CD8-positive, alpha-beta T cell (primary cell): ENCODE measurements at places on chromosomes 2 and 18. TPM values are rescaled to one million over a fixed set of nuclear protein-coding genes. Genes with fewer than 3 reads are reported as not detected.

The TMEM200C gene
- total RNA-seq: not detected

The ALKAL2 gene
- 0.22 TPM for total RNA-seq

The MEP1B gene
- not detected for total RNA-seq

The PRSS56 gene
- total RNA-seq: not detected

The REL gene
- 202 TPM for total RNA-seq

The CKAP2L gene
- 0.57 TPM for total RNA-seq

DNA sequence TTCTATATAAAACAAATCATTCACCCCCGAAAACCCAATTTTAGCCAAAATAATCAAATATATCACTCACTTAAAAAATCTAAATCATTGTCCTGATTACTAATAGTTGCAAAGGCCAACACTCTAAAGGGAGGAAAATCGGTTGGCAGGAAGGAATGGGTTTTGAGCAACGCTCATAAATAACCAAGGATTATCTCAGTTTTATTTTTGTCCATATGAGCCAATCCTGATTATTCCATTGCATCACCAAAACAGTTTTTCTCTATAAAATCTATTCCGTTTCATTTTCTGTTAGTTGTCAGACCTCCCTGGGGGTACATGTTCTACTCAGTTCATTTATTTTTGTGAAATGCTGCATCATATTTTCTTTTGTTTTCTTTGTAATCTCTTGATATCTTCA, 174.1 kb downstream of the LRATD1 start:
- no peak for DNase-seq

GRCh38 chr2:70645733-70646419, 92.2 kb upstream of the TGFA start:
- no peak for DNase-seq

GRCh38 chr18:48790226-48790863, 160.4 kb downstream of the SMAD7 start:
- no peak for DNase-seq

DNA sequence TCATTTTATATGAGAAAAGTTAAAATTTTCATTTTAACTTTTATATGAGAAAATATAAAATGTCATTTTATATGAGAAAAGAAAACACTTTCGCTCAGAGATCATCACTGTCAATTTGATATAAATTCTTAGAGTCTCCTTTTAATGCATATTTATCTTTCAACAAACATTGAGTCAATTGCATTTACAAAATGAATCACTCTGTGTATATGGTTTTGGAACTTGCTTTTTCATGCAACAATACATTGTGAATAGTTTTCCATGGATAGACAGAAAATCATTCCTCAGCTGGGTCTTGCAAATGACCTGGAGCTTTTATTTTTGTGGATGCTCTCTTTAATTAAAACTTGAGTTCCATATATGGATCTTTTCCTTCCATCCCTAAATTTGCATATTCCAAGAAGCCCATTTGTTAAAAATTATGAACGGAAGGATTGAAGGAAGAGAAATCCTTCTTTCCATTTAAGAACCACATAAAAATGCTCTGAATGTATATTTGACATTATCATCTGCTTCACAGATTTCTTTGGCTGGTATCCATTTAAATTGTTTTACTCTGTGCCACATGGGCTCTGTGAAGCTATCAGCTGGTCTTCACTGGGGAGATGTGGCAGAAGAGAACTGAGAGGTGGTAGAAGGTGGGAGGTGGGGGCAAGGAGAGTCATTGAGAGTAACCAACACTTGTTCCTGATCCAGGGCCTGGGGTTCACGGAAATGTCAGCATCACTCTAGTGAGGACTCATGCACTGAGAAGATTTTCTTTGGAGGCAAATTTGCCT, 104.1 kb downstream of the QPCT start:
- no peak for DNase-seq

GRCh38 chr18:35227254-35227653, 13.6 kb upstream of the ZNF397 start:
- DNase-seq: no peak

GRCh38 chr2:117074756-117075155, 739.7 kb upstream of the DDX18 start:
- no peak for DNase-seq

DNA sequence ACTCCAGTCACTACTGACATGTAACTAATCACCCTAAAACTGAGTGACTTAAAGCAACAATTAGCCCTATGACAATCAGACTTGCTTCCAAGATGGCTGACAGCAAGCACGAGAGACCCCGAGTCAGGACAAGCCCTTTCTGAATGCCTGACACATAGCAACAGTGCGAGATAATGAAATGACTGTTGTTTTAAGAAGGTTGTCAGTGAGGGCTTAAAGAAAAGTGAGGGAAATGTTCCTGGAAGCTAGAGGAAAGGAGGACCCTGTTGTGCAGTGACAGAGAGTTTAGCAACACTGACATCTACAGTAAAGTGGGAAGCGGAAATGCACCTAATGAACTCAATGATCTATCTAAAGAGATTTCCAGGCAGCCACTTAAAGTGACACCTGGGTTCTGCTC, 163.1 kb downstream of the STK39 start:
- DNase-seq: no peak

DNA sequence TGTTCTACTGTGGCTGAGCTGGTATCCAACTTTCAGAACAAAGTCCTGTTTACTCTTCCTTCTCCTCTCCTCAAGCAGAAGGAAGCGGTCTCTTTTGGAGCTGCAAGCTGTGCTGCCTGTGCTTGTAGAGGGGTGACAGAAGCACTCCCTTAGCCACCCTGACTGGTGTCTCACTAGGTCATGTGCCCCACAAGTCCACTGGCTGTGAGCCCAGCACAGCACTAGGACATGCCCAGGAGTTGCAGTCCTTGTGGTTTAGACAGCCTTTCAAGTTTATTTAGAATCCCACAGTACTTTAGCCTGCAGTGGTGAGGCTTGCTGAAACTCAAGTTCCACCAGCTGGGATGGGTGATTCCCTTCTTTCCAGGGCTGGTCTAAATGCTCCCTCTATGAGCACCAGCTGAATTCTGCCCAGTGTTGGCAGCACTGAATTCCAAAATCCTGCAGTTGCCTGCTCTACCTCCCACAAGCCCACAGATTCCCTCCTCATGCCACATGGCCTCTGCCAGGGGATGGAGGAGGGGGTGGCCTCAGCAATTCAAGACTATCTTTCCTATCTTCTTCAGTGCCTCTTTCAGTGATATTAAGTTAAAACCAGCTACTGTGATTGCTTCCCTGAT, 61.2 kb downstream of the CCDC85A start:
- no peak for DNase-seq

DNA sequence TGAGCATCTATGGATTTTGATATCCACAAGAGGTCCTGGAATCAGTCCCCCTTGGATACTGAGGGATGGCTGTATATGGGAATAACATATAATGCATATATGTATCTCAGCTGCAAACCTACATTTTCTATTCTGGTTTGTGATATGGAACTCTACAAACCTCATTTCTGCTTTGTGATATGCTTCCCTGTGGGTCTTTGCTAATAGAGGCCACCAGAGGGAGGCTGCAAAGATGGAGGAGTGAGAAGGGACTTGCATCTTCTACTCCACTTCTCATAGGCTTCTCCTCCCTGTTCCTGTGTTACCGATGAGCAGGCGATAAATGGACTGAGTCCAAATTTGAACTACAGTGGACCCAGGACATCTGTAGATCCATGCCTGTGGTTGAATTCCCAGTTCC, 37.8 kb downstream of the ARID5A start:
- no peak for DNase-seq

GRCh38 chr18:8252371-8252770, 356.9 kb upstream of the RAB12 start:
- no peak for DNase-seq

DNA sequence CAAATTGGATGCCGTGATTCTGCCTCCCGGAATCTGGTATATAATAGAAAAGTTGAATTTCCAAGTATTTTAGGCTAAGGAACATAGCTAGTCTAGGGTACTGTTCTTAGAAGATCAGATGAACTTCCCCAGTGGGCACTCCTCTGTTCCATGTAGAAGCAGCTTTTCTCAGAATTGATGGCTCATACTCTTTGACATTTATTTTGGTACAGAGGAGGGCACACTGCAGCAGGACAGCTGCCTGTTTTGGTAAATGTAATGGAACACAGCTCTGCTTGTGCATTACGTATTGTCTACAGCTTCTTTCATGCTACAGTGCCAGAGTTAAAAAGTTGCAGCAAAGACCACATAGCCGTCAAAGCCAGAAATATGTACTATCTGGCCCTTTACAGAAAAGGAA, 10.8 kb downstream of the YPEL5 start:
- no peak for DNase-seq

DNA sequence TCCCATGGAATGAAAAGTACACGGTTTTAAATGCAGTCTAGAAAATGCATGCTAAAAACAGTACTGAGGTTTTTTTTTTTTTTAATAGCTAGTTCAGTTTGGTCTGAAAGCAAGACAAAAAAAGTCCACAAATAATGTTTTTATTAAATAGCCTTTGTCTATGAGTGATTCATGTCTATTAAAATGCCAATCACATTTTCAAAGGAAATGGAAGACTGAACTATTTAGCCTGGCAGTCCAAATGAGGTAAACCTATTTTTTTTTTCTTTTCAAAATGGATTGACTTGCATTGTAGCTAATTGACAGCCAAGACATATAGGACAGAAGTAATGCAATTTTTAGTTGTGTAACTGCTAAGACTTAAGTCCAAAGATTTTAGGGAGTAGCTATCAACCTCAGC, 90.3 kb downstream of the LRP1B start:
- no peak for DNase-seq

- no peak for DNase-seq
These were observed 73.9 kb downstream of the SETBP1 start for GRCh38 chr18:44754567-44754966.

GRCh38 chr2:69601179-69601612, 42.3 kb downstream of the AAK1 start:
- no peak for DNase-seq
